H7 (cell line): ENCODE measurements at places on chromosomes 16 and 17.

- DNase-seq = no peak
Measured at GRCh38 chr16:76235025-76235424, 42.2 kb upstream of the CNTNAP4 start.

DNA sequence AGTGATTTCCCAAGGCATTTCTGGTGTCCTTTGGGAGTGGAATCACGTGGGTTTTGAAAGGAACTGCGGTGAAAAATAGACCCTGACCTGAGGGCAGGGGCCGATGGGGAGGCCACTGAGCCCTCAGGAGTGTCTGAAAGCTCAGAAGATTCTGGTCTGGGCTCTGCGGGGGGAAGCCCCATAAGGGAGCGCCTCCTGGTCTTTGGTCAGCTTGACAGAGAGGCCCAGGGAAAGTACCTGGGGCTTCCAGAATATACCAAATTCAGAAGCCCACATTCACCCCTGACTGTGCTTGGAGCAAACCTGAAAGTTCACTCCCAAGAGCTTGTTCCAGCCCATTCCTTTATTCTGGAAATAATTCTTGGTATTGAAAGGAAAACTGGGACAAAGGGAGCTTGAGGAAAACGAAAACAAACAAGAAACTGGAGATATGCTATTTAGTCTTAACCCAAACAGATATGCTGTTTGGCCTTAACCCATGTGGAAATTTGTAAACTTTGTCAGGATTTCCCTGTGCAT is 23.2 kb upstream of the NAGLU start:
- DNase-seq = peak; percentile 32

DNA sequence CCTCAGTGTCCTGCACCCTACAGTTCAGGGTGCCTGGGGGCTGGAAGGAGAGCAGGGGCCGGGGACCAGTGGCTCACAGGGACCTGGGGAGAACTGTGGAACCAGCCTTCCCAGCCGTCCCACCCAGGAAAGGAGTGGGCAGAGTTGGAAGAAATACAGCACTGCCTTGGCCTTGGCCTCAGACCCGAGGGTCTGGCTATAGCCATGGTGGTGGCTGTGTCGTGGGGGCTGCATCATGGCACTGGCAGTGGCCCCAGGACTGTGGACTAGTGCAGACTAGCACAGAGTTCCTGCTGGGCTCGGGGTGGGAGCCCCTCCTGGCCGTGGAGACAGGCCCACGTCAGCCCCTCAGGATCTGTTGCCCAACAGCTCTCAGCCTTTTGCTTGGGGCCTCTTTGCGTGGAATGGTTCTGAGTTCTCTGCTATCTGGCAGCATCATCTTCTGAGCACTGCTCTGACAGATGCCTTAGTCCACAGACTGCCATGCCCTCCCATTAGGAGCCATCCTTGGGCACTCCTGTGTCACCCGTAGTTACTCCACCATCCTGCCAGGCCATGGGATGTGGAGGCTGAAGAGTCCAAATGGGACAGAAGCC is 12.6 kb upstream of the DNASE1 start:
- no peak for DNase-seq

- DNase-seq = no peak
Measured at GRCh38 chr17:55769625-55770000, 18.8 kb downstream of the PCTP start.

- DNase-seq = peak; percentile 70
Measured at GRCh38 chr16:88351491-88352101, 31.2 kb upstream of the ZNF469 start.

GRCh38 chr17:34374457-34374856 is 11.4 kb upstream of the CCL1 start:
- no peak for DNase-seq

DNA sequence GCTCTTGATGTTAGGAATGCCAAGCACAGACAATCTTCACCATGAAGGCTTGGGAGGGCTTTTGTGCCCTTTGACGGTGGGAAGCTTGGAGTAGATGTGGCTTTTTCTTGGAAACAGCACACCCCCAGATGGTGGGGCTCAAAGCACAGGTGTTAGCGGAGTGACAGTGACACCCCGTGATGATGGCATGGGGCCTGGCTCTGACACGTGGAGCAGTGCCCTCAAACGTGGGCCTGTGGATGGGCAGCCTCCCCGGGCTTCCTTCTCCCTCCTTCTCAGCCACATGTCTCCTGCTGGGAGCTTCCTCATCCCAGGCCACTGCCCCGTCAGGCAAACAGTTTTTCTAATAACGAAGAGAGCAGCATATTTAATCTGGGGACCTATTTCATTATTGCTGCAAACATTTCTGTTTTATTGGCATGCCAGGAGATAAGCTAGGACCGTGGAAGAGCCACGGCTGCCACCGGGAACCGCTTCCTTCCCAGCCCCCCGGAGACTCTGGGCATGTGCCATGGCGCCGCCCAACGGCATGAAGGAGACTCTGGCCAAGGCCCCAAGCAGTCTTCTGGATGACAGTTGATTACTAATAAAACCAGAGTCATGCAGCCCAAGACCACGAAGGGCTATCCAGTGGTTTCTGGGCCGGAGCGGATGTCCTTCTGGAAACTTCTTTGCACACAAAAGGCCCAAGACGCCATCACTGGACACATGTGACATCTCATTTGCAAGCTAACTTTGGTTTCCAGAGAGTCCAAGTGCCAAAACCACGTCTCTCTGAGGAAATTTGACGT is 280.3 kb upstream of the FOXF1 start:
- DNase-seq = no peak

GRCh38 chr17:66331038-66331816 is 28.8 kb downstream of the PRKCA start:
- no peak for DNase-seq

DNA sequence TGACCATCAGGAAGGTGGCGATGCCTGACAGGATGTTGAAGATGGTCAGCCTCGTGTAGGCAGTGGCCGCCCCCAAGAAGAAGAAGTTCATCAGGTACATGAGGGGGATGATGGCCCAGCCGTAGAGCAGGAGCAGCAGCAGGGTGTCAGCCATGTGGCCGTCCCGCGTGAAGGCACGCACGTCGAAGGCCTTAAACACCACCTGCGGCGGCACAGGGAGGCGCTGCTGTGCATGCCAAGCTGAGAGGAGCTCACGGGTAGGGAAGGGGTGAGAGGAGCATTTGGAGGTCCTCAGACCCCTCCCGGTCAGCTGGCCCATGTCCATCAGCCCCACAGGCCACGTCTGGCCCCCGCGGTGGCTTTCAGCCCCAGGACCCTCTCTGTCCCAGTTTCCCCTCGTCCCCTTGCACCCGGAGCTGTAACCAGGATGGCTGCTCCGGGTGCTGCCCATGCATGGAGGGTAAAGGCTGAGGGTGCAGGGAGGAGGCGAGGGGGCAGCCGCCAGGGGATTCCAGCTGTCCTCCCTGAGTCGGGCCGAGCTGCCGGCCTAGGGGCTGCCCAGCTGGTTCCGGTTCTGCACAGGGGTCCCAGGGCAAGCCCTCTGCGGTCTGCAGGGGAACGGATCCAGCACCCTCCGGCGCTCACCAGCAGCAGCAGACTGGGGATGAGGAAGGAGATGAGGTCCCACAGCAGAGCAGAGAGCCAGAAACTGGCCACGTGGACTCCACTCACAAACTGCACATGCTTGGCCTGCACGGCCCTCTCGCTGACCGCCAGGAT is 17.1 kb upstream of the RNPS1 start:
- DNase-seq = no peak

GRCh38 chr16:85069171-85069570 is 41.6 kb downstream of the KIAA0513 start:
- DNase-seq = no peak

- no peak for DNase-seq
Measured at GRCh38 chr17:18185832-18186626, 2.4 kb downstream of the ALKBH5 start.

- DNase-seq = peak; percentile 64
Measured at GRCh38 chr17:75260641-75261335, 618 bp downstream of the GGA3 start.

DNA sequence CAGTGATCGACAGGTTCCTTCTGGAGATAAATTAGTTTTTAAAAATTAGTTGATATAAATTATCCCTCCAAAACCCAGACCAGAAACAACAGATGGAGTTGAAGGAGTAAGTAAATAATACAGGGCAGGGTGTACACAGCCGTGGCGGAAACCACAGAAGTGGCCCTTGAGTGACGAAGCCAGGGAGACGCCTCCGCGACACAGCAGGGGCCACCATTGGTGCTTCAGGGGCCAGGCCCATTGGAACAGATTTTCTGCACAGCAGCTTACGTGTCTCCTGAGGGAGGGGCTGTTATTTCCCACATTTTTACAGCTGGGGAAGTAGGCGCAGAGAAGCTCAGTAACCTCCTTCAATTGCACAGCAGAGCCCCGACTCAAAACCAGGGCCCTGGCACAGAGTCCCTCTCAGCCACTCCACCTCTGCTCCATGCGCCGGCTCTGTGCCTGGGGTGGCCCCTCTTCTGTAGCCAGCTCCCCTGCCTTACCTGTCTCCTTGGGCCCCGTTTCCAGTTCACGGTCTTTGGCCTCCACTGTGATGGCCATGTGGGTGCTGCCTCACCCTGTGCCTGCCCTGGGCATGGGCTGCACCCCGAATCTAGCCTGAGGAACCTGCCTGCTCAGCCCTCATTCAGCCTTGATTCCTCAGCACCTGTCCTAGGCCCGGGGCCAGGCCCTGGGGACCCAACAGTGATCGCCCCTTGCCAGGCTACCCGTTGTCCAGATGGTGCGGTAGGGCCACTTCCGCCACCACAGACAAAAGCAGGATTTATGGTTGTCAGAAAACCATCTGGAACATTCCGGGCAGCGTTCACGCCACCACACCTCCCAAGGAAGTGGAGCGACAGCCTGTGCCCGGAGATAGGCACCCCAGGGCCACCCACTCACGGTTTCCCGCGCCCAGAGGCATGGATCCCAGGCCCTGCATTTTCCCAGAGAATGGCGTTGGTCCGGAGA is 128.5 kb upstream of the GSE1 start:
- no peak for DNase-seq

DNA sequence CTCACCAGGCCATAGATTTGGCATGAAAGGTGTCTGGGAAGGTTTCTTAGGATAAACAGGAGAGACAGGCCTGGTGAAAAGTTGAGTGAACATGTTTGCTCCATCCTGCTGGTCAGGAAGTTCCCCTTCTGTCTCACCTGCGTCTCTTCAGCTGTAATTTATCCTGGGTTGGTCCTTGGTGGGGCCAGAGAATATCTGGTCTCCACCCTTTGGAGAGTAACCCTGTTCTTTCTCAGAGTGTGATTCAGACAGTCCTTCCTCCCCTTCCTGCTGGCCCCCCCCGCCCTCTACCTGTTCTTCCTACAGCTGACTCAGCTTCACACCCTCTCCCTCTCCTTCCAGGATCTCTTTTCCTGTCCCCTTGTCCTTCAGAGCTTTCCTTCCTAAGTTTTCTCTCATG is 17.1 kb downstream of the MINK1 start:
- DNase-seq = no peak

DNA sequence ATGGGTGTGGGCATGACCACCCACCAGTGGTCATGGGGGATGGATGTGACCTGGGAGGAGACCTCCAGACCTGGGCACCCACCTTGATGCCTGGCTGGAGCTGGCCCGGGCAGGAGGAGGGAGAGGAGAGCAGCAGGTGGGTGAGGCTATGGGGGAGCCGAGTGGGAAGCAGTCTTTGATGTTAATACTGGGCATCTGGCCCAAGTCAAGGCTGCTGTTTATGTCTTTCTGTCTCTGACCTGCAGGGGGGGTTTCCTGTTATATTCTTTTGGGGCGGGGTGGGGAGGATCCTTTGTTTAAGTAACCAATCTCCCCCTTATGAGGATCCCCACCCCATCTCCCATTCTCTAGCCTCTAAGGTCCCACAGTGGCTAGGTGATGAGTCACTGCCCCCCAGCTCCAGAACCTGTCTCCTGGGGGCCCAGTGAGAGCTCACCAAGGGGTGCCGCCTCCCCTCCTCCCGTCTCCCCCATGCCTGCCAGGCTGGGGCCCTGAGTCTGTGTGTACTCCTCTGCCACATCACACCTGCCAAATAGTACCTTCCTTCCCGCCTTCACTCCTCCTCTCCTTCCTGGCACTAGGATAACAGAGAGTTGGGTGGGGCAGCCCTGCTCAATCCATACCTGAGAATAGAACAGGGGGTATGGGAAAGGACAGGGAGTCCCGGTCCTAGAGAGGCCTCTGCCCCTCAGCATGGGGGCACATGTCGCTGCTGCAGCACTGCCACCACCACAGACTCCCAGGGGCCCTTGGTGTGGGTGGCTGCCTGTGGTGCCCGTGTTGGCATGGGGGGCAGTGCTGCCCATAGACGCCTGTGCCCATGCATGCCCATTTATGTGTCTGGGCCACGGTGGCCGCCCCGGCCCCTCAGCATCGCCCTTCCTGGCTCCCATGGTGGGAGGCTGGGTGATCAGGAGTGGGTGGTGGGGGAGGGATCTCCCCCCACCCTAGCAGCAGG is 7.3 kb downstream of the THRA start:
- DNase-seq = peak; percentile 61

GRCh38 chr17:39230361-39230760 is 4.6 kb upstream of the STAC2 start:
- DNase-seq = no peak

- DNase-seq = no peak
Measured at GRCh38 chr16:85935974-85936760, 37.2 kb downstream of the IRF8 start.

DNA sequence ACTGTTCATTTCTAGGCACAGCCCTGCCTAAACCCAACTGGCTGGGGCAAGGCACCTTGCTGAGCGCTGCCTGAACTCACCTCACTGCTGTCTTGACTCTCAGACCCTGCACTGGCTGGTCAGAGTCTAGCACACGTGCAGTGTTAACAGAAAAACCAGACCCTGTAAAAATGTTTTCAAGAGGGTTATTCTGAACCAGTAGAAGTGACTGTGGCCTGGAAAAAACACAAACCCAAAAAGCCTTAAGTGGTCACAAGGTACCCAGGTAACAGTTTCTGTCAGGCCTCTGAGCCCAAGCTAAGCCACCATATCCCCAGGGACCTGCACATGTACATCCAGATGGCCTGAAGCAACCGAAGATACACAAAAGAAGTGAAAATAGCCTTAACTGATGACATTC is 6.1 kb upstream of the EIF4A3 start:
- no peak for DNase-seq

DNA sequence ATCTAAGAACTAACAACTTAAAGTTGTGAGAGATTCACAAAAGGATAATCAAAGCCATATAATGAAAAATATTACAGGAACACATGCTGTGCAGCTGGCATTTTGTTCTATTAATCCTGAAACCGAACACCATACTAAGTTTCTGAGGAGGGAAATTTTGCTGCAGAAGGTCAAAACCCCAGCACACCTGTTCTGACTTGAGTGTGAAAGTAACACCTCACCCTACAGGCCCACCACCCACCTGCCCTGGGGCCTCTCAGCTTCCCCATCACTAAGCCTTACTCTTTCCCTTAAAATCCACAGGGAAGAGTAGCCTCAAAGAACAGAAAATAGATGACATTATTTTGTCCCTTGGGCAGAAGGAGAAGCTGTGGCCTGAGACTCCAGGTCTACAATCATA is 44.8 kb downstream of the STAT5A start:
- no peak for DNase-seq

GRCh38 chr17:63332286-63332685 is 113.8 kb downstream of the CYB561 start:
- DNase-seq = no peak

DNA sequence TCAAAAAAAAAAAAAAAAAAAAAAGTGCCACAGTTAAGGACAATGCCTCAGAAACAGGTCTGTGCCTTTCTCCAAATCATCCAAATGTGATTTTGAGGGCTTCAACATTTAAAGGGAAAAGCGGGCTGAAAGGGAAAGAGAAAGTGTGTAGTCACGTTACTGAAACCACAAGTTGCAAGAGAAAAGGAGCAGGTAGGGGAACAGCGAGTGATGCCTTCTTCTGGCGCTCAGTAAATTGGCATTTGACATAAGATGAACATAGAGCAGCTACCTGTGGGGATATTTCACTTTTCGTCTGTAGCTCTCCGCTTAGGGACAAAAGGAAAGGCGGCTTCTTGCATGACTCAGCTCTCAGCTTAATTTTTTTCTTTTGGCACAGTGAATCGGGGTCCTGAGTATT is 11.1 kb downstream of the CMTM2 start:
- DNase-seq = no peak
